ENCODE measurements at places on chromosomes 3 and 15.

DNA sequence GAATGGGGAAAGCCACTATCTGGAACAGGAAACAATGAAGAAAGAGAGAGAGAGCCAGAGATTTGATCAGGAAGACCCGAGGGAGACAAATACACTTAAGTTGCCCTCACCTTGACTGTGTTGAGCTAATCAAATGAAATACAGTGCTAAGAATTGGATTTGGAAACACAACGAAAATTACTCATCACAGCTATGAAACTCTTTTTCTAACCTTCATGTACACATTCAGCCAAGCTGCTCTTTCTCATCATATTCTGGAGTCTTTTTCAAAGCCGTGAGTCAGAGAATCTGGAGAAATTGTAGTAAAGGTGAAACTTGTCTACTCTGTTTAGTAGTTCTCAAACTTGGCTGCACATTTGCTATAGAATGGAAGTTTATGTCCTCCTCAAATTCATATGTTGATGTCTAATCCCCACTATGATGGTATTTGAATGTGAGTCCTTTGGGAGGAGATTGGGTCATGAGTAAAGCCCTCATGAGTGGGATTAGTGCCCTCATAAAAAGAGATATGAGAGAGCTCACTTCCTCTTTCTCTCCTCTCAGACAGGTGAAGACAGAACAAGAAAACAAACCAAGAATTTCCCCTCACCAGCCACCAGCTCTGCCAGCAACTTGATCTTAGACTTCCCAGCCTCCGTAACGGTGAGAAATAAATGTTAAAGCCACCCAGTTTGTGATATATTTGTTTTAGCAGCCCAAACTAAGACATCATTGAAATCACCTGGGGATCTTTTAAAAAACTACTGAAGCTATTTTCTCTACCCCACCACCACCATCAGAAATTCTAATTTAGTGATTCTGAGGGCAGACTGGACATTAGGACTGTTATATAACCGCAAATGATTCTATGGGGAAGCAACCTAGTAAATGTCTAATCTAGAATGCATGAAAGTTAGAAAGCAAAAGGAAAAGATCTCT is 143.6 kb upstream of the GRM7 start:
- no peak for DNase-seq

DNA sequence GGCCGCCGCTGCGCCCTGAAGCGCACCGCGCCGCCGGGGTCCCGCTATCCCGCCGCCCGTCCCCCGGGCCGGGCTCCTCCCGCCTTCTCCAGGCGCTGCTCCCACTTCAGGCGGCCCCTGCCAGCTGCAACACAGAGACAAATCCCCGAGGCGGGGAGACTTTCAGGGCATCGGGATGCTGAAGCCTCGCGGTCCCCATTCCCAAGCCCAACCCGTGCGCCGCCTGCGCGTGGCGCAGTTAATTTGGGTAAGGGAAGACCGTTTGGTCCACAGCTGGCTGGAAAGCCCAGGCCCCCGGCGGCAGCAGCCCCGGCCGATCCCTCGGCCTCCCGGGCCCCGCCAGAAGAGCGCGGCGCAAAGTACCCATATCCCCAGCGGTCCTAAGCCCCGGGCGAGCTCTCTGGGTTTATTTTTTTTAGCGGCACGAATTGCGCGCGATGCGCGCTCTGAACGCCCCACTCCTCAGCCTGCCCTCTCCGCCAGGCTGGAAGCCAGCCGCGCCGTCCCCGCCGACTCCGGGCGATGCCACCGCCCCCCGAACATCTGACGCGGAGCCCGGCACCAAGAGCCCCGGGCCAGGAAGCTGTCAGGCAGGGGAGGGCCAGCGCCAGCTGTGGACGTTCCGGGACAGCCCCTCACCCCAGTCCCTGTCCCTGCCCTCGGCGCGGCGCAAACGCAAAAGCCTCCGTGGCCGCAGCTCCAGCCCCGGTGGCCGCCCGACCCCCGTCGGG is 517 bp downstream of the FBN1 start:
- DNase-seq, result no peak

DNA sequence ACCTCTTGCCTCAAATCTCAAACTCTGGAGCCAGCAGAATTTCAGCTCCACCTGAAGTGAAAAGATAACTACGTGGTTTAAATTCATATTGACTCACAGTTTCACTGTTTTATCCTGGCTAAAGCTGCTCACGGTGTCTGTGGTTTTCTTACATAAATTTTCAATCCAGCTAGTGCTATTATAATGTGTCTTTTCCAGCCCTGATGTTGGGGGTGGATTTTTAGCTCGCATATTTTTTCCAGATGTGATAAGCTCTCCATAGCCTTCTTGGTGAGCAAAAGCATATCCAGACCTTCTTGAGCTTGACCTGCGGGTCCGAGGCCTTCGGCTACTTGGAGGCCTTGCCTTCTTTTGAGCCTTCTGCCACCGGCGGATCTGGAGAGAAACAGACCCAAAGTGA is 239.3 kb downstream of the DTWD1 start:
- no peak for DNase-seq

- no peak for DNase-seq
Measured at GRCh38 chr3:142097099-142097843, 52.1 kb downstream of the TFDP2 start.

DNA sequence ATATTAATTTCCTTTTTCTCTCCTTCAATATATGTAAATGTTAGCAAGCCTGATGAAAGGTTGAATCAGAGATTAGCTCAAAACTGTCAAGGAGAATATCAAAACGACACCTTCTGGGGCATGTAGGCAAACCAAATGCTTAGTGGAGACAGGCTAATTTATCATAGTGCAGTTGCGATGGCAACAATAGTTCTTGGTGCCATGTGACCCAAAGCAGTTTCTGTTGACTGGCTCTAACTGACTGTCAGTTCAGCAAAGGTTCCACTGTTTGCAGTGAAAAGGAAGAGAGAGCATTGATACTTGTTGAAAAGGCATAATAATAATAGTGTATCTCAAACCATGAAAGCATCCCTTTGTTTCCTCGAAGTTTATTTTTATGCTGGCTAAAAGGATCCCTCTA is 513.9 kb downstream of the NLGN1 start:
- no peak for DNase-seq

GRCh38 chr15:58453931-58454793 is 22.4 kb downstream of the LIPC start:
- no peak for DNase-seq

GRCh38 chr15:31025996-31026395 is 34.6 kb upstream of the MTMR10 start:
- DNase-seq, result no peak

DNA sequence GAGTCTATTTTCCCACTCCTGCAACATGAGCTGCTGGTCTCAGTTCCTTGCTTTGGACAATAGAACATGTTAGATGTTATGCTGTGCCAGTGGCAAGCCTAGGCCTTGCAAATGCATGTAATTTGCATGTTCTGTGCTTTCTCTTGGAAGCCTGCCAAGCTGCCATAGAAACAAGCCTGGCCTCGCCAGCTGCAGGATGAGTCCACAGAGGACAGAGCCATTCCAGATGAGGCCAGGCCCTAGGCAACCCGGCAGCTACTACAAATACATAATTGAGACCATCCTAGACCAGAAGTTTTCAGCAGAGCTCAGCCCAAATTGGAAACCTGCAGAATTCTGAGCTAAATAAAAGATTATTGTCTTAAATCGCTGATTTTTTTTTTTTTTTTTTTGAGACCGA is 39.6 kb downstream of the TRIM69 start:
- DNase-seq, result no peak

GRCh38 chr3:89113893-89114840 is 6.7 kb downstream of the EPHA3 start:
- peak; percentile 9 for DNase-seq

- no peak for DNase-seq
Measured at GRCh38 chr15:67468416-67468815, 52.5 kb upstream of the C15orf61 start.

DNA sequence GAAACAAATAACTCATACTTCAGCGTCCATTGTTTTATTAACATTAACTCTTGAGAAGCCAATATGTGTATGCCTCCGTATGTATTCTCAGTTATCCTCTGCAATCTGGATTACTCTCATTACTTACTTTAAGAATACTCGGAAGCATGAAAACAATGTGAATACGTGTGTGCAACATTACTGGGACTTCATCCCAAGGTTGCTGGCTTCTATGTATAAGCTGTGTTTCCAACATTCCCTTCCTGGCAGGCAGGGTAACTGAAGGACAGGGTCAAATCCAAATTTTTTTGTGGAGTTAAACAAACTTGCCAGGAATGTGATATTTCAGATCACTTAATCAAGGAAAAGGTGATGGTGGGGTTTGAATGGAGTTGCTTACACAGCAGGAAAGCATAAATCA is 34.5 kb upstream of the NR1I2 start:
- no peak for DNase-seq

DNA sequence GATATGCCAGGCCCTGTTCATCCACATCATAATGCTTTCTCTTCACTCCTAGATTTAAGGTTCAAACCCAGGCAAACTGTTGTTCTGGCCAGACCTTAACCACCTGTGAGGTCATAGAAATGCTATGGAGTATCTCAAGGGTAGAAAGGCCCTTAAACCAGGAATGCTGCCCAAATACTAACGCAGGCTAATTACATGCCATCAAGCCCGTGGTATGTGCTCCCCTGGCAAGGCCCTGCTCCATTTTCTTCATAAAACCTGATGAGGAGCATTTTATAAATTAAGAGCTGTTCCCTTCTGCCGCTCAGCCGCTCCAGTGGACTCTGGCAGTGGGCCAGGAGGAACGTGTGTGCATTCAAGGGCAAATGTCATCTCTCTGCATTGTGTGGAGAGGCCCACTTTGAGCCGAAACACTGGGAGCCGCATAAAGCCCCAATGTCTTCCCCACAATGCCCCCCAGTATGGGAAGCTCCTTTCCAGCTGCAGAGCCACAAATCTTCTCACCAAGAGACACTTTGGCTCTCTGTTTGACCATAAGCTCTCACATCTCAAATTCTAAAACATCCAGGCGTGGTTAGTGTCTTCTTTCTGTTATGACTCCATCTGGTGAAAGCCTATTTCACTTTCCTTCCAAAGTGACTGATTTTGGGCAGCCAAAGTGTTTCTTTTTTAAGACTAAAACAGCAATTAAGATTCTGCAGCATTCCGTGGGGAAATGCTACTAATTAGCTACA is 210.8 kb upstream of the NR2E3 start:
- DNase-seq, result no peak

DNA sequence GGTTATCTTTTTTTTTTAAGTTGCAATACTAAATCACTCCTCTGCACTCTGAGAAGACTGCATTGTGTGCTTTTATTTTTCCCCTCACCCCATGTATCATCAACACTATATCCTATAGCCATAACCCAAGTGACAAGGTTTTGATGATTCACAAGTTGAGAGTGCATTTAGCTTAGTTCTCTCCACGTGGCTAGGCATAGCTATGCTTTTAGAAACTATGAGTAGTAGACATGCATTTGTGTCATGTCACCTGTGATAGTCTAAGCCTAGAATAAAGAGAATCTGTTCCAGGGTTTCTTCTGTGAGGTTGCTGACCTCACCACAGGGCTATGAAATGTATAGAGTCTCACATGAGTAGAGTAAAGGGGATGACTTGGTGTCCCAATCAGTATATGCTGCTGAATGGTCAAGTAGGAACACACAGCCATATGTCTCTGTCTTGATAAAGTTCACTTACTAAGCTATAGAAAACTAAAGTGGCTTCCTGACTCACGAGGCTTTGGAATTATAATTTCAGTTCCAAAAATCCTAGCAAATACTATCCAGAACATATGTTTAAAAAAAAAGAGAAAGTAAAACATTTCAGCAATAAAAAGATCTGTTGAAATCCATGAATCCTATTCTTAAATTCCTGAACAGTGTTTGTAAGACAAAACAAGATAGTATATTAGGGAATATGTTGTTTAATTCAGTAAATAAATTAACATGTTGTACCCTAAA is 206.3 kb downstream of the LSAMP start:
- DNase-seq, result no peak

DNA sequence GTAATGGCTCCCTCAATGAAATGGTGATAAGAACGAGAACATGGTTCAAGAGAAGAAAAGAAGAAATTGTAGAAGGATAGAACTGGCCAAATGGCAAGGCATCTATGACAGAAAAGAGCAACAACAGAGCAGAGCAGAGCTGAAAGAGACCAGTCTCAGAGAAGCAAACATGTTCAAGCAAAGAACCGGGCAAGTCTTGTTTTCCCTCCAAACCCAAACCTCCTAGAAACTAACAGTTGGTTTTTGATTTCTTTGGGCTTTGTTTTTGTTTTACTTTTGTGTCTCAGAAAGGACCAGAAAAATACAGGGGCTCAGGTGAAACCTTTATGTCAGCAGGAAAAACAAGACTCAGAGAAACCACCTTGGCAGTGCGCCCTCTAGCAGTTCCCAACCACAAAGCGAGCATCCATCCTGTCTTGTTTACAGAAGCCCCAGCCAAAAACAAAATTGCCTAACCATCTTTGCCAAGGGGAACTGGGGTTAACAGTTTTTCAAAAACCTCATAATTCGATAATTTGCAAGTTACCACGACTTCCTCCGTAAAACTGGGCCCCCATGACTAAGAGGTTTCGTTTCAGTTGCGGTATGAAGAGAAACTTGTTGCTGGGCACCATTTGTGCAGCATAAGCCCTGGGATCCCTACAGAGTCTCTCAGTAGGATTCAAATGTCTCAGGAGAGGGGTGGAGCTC is 159.2 kb upstream of the SLC24A5 start:
- no peak for DNase-seq

GRCh38 chr3:188916934-188917401 is 254.8 kb upstream of the TPRG1 start:
- peak; percentile 9 for DNase-seq

- DNase-seq, result no peak
Measured at GRCh38 chr3:48996640-48997039, 6.6 kb downstream of the P4HTM start.

DNA sequence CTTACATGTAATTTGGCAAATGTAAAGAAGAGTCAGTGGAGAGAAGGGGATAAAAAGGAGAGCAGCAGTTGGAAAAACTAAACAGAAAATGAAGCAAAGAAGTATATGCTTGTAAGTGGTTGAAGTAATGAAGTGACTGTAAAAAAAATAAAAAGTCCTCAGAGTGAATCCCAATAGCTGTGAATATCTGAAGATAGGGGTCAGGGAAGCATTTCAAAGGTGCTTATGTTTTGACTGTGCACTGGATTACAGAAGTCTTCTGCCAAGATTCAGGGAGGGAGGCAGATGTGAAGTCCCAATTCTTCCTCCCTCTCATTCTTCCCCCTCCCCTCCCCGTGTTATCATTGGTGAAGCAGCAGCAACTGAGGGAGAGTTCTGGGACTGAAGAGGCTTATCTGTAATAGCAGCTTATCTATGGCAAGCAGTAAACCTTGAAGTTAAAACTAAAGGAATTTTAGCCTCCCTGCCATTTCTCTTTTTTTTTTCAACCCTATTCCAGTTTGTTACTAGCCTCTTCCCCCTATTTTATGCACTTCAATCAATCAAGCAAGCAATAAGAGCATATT is 597.9 kb downstream of the IGSF11 start:
- DNase-seq, result no peak
